ENCODE measurements at places on chromosomes 1 and 21.

GRCh38 chr1:3594706-3595377, 16.5 kb downstream of the MEGF6 start:
- H3K36me3 ChIP-seq, result no peaks in the 10 kb centered on the region
- H3K27me3 ChIP-seq, result no peaks in the 10 kb centered on the region
- no peak overlapping the region for H3K4me3 ChIP-seq
- H3K27ac ChIP-seq, result no peak overlapping the region
- H3K4me1 ChIP-seq, result no peaks in the 10 kb centered on the region

GRCh38 chr1:115310581-115311473, 27.2 kb downstream of the NGF start:
- no peaks in the 10 kb centered on the region for H3K36me3 ChIP-seq
- H3K27me3 ChIP-seq, result no peaks in the 10 kb centered on the region
- DNase-seq, result no peak
- no peak overlapping the region for H3K27ac ChIP-seq
- H3K4me3 ChIP-seq, result no peak overlapping the region

DNA sequence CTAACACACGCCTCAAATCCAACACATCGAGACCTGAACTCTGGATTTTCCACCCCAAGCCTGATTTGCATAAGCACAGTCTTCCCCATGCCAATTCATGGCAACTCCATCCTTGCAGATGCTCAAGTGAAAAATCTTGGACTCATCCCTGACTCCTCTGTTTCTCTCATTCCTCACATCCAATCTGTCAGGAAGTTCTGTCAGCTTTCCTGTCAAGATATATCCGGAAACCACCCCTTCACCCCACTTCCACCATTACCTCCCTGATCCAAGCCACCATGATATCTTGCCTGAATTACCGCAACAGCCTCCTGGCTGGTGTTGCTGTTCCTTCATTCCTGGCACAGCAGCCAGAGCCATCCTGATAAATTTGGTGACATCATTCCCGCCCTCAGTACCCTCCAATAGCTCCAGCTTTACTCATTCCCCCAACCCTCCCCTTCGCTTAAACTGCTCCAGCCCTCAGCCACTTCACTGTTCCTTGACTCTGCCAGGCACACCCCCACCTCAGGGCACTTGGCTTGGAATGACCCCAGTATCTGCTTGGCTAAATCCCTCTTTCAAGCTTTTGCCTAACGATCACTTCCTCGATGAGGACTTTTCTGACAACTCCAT, 17.4 kb downstream of the TCEA3 start:
- H3K27me3 ChIP-seq, result no peaks in the 10 kb centered on the region
- H3K36me3 ChIP-seq, result no peaks in the 10 kb centered on the region
- no peak for DNase-seq
- peaks cover 11% of the 10 kb centered on the region for H3K4me1 ChIP-seq

GRCh38 chr1:245313576-245313975, 158.8 kb downstream of the KIF26B start:
- H3K4me1 ChIP-seq, result no peaks in the 10 kb centered on the region
- no peak for DNase-seq
- no peaks in the 10 kb centered on the region for H3K27me3 ChIP-seq
- H3K4me3 ChIP-seq, result no peak overlapping the region
- H3K36me3 ChIP-seq, result no peaks in the 10 kb centered on the region
- no peak overlapping the region for H3K27ac ChIP-seq

GRCh38 chr1:218480137-218480536, 135.0 kb downstream of the TGFB2 start:
- no peak overlapping the region for H3K4me3 ChIP-seq
- no peaks in the 10 kb centered on the region for H3K36me3 ChIP-seq
- no peaks in the 10 kb centered on the region for H3K4me1 ChIP-seq
- no peaks in the 10 kb centered on the region for H3K27me3 ChIP-seq
- peak overlapping the region; percentile 27 for H3K27ac ChIP-seq
- DNase-seq, result peak; percentile 2
